ENCODE measurements at places on chromosomes 3 and 15. TPM values are rescaled to one million over a fixed set of nuclear protein-coding genes. Genes with fewer than 3 reads are reported as not detected.

The SIDT1 gene
- total RNA-seq = not detected

The ZNF80 gene
- total RNA-seq = not detected

The NGLY1 gene
- total RNA-seq = 28.0 TPM

- H3K4me3 ChIP-seq = no peak overlapping the region
- peak overlapping the region; percentile 49 for H3K27ac ChIP-seq
Observed at GRCh38 chr15:90035095-90035839, 34.1 kb downstream of the ZNF710 start.

DNA sequence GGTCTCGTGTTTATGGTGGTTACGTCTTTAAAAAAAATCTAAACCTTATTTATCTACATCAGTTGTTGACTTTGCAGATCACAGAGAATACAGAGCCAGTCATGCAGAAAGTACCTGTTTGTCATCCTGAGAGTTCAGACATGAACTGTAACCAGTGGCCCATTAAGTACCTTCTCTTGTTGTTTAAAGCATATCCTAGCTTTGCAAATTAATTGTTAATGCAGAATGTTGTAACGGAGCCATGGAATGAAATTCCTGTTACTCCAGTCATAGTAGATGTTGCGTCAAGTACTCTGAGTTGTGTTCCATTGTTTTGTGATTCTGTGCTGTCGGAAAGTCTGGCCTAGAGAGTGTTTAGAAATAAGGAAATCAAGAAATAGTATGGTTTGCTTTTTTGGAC lies 205.2 kb downstream of the RBMS3 start:
- H3K4me1 ChIP-seq = no peaks in the 10 kb centered on the region
- H3K27me3 ChIP-seq = no peaks in the 10 kb centered on the region
- H3K4me3 ChIP-seq = no peak overlapping the region
- no peak overlapping the region for H3K27ac ChIP-seq
- H3K36me3 ChIP-seq = peaks cover 6% of the 10 kb centered on the region

- H3K27me3 ChIP-seq = no peaks in the 10 kb centered on the region
- H3K36me3 ChIP-seq = no peaks in the 10 kb centered on the region
- H3K4me3 ChIP-seq = no peak overlapping the region
- no peaks in the 10 kb centered on the region for H3K4me1 ChIP-seq
- H3K27ac ChIP-seq = no peak overlapping the region
Observed at GRCh38 chr3:87390353-87390752, 114.0 kb upstream of the POU1F1 start.

DNA sequence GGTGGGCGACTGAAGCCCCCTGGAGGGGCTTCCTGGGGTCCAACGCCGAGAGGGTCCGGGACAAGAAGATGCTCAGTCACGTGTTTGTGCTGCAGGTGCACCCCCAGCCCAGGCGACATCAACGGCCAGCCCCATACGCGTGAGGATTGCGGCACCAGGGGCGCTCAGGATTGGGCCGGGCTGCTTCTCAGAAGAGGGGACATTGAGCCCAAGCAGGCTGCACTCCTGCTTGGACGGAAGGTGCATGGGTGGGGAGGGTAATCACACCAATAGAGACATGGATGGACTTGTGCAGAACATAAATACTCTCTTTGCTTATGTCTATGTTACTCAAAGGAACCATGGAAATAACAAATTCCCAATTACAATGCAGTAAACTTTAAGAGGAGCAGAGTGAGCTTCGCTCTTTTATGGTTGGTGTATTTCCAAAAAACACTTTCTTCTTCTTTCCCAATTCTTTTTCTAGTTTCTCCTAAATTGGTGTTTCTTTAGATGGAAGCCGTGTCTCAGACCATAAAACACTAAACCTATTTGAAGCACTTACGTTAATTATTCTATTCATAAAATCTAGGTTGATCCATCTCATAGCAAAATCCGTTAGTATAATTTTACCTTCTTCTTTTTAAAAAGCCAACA lies 182.7 kb downstream of the GOLGA6L6 start:
- no peak overlapping the region for H3K27ac ChIP-seq
- no peak overlapping the region for H3K4me3 ChIP-seq
- no peaks in the 10 kb centered on the region for H3K27me3 ChIP-seq
- no peaks in the 10 kb centered on the region for H3K36me3 ChIP-seq
- no peaks in the 10 kb centered on the region for H3K4me1 ChIP-seq
